ENCODE measurements at places on chromosomes 12 and 14. TPM values are rescaled to one million over a fixed set of nuclear protein-coding genes. Genes with fewer than 3 reads are reported as not detected.

The CPM gene
- 18.7 TPM for total RNA-seq

The TAS2R8 gene
- total RNA-seq: not detected

The FOXG1 gene
- total RNA-seq: not detected

The FZD10 gene
- not detected for total RNA-seq

The PRB2 gene
- total RNA-seq: not detected

The YEATS4 gene
- 55.4 TPM for total RNA-seq

The NEUROD4 gene
- total RNA-seq: not detected

The KRT6C gene
- not detected for total RNA-seq

The WNT1 gene
- total RNA-seq: not detected

The RASAL1 gene
- 10.6 TPM for total RNA-seq

The INHBC gene
- not detected for total RNA-seq

The HSPA2 gene
- 3.2 TPM for total RNA-seq

The SLC7A7 gene
- 0.72 TPM for total RNA-seq

The LAG3 gene
- 93.9 TPM for total RNA-seq

The LRRC10 gene
- not detected for total RNA-seq

The MEG3 gene
- total RNA-seq: not detected

The ZDHHC22 gene
- total RNA-seq: not detected

The FAM90A1 gene
- 0.33 TPM for total RNA-seq

The UBE2N gene
- 186 TPM for total RNA-seq

The PPP1R1A gene
- not detected for total RNA-seq

The CBLN3 gene
- 12.2 TPM for total RNA-seq

The DPPA3 gene
- total RNA-seq: not detected

The ABCC9 gene
- not detected for total RNA-seq

The RNASE2 gene
- not detected for total RNA-seq

The LYZ gene
- not detected for total RNA-seq

The SIX1 gene
- total RNA-seq: not detected

The SLC38A4 gene
- not detected for total RNA-seq

The LRRC43 gene
- total RNA-seq: 0.37 TPM

The C3AR1 gene
- 0.57 TPM for total RNA-seq

The NTS gene
- not detected for total RNA-seq

The REP15 gene
- not detected for total RNA-seq

The TNFAIP2 gene
- 1.7 TPM for total RNA-seq

The SLC25A47 gene
- not detected for total RNA-seq

The PYGL gene
- 0.62 TPM for total RNA-seq

The CRIP2 gene
- 1.1 TPM for total RNA-seq

The TAS2R20 gene
- 1.4 TPM for total RNA-seq

The SDS gene
- not detected for total RNA-seq

The DLGAP5 gene
- total RNA-seq: 97.4 TPM

The TSHR gene
- total RNA-seq: not detected

The TBX5 gene
- total RNA-seq: not detected

The PSMC6 gene
- total RNA-seq: 121 TPM

Measured in activated CD4-positive, alpha-beta T cell treated with anti-CD3 and anti-CD28 coated beads for 36 hours (primary cell).